ENCODE measurements at places on chromosomes 11 and 22.

- DNase-seq = peak; percentile 37
Observed at GRCh38 chr11:20754933-20755332, 85.5 kb downstream of the NELL1 start.

- peak; percentile 47 for DNase-seq
Observed at GRCh38 chr11:85941380-85941973, 86.3 kb downstream of the CCDC83 start.

- DNase-seq = no peak
Observed at GRCh38 chr22:38788846-38789245, 5.1 kb downstream of the DNAL4 start.

GRCh38 chr22:45863981-45864751, 112.8 kb downstream of the WNT7B start:
- peak; percentile 62 for DNase-seq

GRCh38 chr11:133305208-133305956, 226.9 kb downstream of the OPCML start:
- no peak for DNase-seq

DNA sequence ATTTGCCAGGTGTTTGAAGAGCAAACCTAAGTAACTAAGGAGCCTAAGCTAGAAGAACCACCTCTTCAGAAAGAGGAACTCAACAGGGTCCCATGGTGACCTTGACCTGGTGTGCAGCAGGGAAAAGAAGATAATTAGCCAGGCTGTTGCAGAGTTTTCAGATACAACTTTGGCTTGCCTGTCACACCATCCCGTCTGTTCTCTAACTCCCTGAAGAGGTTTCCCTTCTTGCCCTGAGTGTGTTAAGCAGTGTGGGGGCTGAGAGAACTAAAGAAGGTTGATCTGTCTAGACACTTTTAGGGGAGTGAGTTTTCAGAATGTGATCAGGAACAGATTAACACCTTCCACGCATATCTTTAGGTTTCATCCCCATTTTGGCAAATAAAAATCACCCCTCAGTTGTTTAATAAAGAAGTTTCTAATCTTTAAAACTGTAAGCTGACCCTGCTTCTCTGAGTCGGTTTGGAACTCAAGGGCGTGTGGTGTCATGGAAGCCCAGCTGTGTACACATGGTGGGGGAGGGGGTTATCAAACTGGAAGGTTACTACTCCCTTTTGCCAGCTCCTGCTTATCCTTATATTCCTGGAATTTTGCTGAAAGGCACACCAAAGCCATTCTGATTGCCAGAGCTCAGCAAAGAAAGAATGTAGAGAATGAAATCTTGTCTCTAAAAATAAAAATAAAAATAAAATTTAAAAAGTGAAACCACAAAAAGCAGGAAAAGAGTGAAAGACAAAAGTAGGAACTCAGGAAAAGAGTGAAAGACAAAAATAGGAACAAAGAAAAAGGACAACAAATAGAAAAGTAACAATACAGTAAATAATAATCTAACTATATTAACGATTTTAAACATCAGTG, 70.2 kb downstream of the DBX1 start:
- no peak for DNase-seq

DNA sequence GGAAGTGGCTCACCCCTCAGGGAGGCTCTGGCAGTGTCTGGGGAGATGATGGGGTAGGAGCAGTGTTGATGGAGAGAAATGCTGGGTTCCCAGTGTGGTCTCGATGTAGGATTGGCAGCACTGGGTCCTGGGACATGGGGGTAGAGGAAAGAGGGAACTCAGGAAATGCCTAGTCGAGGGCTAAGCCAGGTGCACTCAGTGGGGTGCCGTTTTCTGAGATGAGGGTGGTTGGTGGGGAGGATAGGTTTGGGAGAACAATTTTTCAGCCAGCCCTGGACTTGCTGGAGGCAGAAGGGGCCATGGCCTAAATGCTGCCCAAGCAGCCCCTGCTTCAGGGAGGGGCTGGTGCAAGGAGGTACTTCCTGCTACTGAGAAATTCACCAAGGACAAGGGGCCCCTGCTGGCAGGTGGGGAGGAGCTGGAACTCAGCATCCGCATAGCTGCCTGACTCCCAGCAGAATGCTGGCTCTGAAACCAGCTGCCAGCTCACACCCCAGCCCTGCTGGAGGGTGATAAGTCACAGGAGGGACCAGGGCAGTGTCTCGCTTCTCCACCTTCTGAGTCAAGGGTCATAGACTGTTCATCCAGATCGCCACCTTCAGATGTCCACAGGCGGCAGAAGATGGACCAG, 6.0 kb downstream of the CCDC157 start:
- DNase-seq = no peak

DNA sequence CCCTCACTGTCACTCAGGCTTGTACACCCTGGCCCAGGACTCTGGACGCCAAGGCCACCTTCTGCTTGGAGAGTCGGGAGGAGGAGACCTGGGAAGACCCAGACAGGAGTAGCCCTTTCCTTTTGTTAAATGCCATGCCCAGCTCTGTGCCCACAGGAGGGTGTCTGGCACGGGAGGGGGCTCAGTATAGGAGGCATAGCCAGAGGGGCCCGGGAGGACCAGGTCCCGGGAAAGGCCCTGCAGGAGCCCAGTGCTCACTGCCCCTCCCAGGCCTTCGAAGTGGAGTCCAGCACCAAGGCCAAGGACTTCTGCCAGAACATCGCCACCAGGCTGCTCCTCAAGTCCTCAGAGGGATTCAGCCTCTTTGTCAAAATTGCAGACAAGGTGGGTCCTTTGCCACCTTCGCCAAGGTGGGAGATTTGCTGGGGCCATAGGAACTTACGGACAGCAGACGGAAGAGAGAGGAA, 79.0 kb downstream of the MYO7A start:
- no peak for DNase-seq

Measured in MV-4-11 (cell line).